ENCODE measurements at places on chromosomes 6 and 20.

- DNase-seq, result no peak
Measured at GRCh38 chr6:170152989-170153388, 137.9 kb downstream of the DLL1 start.

- no peak for DNase-seq
Measured at GRCh38 chr6:150590446-150590845, 9.2 kb upstream of the PLEKHG1 start.

- no peak for DNase-seq
Measured at GRCh38 chr20:38612751-38613515, 11.3 kb downstream of the ARHGAP40 start.

- DNase-seq, result peak; percentile 8
Measured at GRCh38 chr6:88616380-88616779, 347.0 kb downstream of the RNGTT start.

DNA sequence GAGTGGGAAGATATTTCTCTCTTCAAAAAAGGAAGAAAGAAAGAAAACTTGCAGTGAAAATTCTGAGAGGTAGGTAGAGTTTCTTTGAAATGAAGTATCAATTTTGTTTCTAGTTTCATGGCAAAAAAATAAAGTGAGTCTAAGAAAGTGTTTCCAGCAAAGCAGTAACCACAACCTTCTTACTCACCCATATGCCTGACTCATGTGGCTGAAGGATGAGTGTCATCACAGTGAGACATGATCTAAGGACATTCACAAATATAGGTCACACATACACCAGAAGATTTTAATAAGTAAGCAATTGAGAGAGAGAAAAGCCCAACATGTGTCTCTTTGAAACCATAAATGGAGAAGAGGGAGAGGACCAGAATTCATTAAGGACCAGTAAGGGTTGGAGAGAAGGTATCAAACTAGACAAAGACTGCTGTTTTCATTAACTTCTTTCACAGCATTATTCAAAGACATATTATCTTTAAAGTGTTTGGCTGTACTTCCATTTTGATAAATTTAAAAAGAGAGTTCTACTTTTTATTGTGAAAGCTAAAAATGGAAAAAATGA lies 169.5 kb downstream of the FRK start:
- peak; percentile 59 for DNase-seq

- peak; percentile 86 for DNase-seq
Measured at GRCh38 chr20:62710886-62711702, 2.5 kb downstream of the NTSR1 start.

DNA sequence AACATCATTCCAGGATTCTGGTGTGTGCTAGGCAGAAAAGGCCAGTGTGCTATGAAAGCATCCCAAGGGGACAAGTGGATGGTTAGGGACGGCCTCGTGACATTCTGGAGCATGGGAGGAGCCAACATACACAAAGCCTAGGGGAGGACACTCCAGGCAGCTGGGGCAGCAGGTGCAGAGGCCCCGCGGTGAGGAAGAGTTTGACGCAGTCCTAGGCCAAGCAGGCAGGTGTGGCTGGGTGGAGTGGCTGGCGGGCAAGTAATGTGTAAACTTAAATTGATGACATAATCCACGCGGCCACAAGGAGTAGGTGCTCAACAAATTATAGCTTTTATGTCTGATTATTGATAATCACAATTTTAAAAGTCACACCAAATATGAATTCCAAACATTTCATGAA lies 93.6 kb downstream of the TMEM242 start:
- no peak for DNase-seq

DNA sequence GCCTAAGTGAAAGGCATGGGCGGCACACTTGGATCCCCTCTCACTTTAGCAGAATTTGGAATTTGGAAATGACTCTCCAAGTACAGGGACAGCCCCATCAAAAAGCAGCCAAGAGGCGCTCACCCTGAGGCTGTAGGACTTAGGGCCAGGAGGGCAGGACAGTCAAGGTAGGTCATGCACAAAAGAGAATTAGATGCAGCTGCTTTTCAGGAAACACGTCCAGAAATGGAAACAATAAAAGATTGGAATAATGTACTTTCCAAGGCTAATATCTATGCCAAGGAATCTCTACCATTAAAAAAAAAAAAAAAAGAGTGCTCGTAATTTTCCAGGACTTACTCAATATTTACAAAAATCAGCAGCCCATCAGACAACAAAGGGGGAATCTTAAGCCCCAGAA lies 19.9 kb downstream of the PREP start:
- DNase-seq, result no peak

- DNase-seq, result peak; percentile 40
Measured at GRCh38 chr6:11025921-11026635, 18.0 kb downstream of the ELOVL2 start.

DNA sequence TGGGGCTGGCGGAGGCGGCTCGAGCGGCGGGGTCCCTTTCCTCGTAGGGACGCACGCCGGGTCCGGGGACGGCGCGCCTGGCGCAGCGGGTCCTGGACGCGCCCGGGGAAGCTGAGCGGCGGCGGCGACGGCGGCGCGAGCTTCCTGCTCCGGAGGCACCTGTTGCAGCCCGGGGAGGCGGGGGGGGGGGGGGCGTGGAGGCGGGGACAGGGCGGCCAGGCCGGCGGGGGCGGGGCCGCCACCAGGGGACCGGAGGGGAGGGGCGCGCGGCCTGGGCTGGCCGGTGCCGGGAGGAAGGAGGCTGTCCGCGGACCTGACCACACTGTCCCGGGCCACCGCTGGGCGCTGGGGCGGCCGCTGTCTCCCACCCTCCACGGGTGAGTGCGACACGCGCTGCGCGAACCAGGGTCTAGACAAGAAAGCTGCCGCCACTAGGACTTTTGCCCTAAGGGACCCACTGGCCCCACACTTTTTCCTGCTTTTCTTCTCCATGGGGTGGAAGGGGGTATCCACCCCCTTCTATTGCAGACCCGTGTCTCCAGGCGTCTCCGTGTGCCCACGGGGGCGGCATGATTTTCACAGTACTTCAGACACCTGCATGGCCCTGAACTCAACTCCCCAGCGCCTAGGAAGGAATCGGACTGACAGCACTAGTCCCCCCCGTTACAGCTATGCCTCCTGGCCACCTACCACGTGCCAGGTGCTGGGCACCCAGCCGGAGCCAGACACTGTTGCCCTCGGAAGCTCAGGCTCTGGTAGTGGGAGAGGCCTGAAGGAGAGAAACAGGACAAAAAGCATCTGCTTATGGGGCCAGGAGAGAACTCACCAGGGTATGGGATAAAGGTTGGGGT lies at the start of gene NFATC2:
Gene NFATC2, minus strand, starts transcription at position 149 of the 851 bp plus-strand sequence. CDS start 220 bp downstream, outside the sequence.
- DNase-seq, result no peak

All from MV-4-11 (cell line).